ENCODE measurements at places on chromosomes 12 and 14.

DNA sequence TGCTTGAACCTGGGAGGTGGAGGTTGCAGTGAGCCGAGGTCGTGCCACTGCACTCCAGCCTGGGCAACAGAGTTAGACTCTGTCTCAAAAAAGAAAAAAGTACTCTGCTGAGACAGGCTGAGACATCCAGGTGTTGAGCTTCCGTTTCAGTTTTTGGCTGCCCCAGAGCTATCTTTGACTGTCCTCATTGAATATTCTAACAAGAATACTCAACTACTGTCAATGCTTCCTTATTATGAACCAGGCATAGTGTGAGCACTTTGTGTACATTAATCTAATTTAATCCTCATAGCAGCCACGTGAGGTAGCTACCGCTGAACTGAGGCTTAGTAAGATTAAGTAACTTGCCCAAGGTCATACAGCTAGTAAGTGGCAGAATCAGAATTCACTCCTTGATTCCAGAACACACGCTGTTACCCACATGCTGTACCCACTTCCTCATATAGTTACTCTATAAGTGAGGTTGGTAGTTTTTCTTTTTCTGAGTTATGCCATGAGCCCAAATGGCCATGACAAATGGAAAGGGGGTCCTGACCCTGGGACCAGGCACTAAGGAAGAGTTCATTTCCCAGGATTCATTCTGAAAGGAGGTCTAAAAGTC, 11.3 kb downstream of the ALDH1L2 start:
- no peak overlapping the region for H3K27ac ChIP-seq
- no peaks in the 10 kb centered on the region for H3K36me3 ChIP-seq
- no peak overlapping the region for H3K4me3 ChIP-seq
- DNase-seq = no peak
- no peaks in the 10 kb centered on the region for H3K27me3 ChIP-seq
- no peaks in the 10 kb centered on the region for H3K4me1 ChIP-seq

GRCh38 chr12:119742700-119743099, 74.8 kb downstream of the PRKAB1 start:
- no peak for DNase-seq
- H3K4me1 ChIP-seq = no peaks in the 10 kb centered on the region
- no peak overlapping the region for H3K27ac ChIP-seq

DNA sequence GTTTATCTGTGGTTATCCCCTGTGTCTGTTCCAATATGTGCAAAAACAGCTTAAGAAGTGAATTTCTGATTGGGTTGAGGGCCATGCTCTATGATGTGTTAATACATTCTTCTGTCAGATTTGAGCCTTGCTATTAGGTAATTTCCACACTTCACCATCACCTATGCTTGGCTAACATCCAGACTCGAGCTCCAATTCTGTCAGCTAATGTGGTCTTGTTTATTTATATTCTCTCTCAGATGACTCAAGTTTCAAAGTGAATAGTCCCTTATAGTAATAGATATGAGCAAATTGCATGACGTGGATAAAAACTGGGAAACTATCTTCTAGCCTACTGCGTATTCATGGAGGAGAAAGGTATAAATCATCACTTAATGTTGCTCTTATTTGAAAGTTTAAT, 451.3 kb downstream of the SNAPC1 start:
- H3K36me3 ChIP-seq = no peaks in the 10 kb centered on the region
- no peaks in the 10 kb centered on the region for H3K27me3 ChIP-seq
- H3K4me1 ChIP-seq = no peaks in the 10 kb centered on the region
- H3K4me3 ChIP-seq = no peak overlapping the region

- H3K4me1 ChIP-seq = no peaks in the 10 kb centered on the region
- H3K4me3 ChIP-seq = no peak overlapping the region
- H3K27me3 ChIP-seq = no peaks in the 10 kb centered on the region
- no peak for DNase-seq
- no peak overlapping the region for H3K27ac ChIP-seq
Measured at GRCh38 chr12:106187155-106187789, 48.5 kb upstream of the NUAK1 start.

- no peak overlapping the region for H3K4me3 ChIP-seq
- no peaks in the 10 kb centered on the region for H3K27me3 ChIP-seq
- peak overlapping the region; percentile 40 for H3K27ac ChIP-seq
- H3K4me1 ChIP-seq = peaks cover 29% of the 10 kb centered on the region
- DNase-seq = no peak
- peaks cover 5% of the 10 kb centered on the region for H3K36me3 ChIP-seq
Measured at GRCh38 chr12:109947521-109947920, 47.4 kb downstream of the TCHP start.
